COLO829 (cell line): ENCODE measurements at places on chromosomes 5 and 9.

DNA sequence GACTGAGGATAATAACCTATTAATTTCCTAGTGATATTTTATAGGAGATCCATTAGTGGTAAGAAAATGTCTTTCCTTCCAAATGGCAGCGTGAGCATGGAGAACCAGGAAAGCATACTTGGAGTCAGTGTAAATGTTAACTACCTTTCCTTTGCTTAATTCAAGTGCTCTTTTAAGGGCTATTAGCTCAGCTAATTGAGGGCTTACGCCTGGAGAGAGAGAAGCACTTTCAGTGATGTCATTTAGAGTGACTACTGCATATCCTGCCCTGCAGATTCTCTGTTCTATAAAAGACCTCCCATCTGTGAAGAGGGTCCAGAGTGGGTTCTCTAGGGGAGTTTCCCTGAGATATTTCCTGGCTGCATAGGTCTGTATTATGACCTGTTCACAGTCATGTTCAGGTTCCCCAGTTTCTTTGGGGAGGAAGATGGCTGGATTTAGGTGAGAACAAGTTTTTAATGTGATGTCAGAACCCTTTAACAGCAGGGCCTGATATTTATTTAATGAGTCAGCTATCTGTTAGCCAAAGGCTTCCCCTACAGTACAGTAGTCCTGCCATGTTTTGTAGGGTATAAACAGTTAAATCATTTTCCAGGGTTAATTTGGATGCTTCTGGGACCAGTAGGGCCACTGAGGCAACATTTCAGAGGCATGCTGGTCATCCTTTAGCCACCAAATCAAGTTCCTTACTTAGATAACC, 89.6 kb downstream of the TRIM36 start:
- no peak for DNase-seq

- no peak for DNase-seq
Measured at GRCh38 chr5:160289721-160290120, 22.6 kb downstream of the CCNJL start.

DNA sequence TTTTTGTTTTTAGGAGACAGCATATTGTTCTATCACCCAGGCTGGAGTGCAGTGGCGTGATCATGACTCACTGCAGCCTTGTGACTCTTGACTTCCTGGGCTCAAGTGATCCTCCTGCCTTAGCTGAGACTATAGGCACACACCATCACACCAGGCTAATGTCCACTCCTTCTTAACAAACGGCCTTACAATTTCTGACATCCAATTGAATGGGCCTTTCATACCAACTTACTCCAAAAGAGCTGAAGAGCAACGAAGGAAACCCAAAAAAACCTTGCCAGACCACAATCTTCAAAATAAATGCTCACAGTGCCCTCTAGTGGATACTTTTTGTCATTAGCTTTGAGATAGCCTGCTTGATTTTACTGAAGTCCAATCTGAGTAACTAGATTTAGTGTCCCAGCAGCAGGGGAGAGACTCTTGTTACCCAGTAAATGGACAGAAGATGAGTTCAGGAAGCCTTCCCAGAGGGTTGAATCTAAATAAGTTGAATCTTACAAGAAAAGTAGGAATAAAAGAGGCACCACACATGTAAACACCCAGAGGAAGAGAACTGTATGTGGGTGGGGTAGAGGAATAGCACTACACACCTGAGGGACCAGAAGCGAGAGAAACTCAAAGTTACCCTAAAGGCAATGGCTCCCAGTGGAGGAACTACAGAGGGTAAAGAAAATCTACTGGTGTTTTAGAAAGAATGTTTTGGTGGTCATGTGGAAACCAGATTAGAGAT, 9.3 kb downstream of the ZNF622 start:
- peak; percentile 73 for DNase-seq

GRCh38 chr9:136267261-136268111, 21.9 kb upstream of the QSOX2 start:
- DNase-seq, result peak; percentile 94

GRCh38 chr5:39761199-39761950, 336.6 kb upstream of the DAB2 start:
- DNase-seq, result no peak

- peak; percentile 42 for DNase-seq
Measured at GRCh38 chr9:138100711-138101350, 223.2 kb downstream of the CACNA1B start.
